ENCODE measurements at places on chromosomes 6 and 20.

GRCh38 chr20:22626496-22626895 is 42.1 kb upstream of the FOXA2 start:
- no peaks in the 10 kb centered on the region for H3K36me3 ChIP-seq
- no peak overlapping the region for H3K4me3 ChIP-seq
- no peaks in the 10 kb centered on the region for H3K4me1 ChIP-seq
- H3K27me3 ChIP-seq, result no peaks in the 10 kb centered on the region

- no peak overlapping the region for H3K27ac ChIP-seq
- H3K4me3 ChIP-seq, result no peak overlapping the region
- H3K27me3 ChIP-seq, result no peaks in the 10 kb centered on the region
- no peaks in the 10 kb centered on the region for H3K36me3 ChIP-seq
- DNase-seq, result no peak
These were observed 55.5 kb upstream of the PLCB1 start for GRCh38 chr20:8076306-8077136.

DNA sequence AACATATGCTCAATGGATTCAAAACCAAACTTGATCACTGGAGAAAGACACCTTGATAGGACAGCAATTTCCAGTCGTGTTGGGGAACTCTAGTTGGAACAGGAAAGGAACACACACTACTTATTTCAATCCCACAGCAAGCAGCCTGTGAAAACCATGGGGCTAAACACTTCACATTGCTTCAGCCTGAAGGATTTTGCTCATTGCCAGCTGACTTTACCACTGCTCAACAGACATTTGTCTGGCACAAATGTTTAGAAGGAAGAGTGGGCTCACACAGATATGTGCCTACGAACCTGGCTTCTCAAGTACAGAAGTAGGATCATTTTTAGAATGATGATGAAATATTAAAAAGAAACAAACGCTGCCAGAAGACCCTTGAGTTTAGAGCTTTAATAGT is 598.1 kb downstream of the PHF3 start:
- H3K36me3 ChIP-seq, result no peaks in the 10 kb centered on the region
- no peak for DNase-seq
- H3K27me3 ChIP-seq, result no peaks in the 10 kb centered on the region
- no peaks in the 10 kb centered on the region for H3K4me1 ChIP-seq

DNA sequence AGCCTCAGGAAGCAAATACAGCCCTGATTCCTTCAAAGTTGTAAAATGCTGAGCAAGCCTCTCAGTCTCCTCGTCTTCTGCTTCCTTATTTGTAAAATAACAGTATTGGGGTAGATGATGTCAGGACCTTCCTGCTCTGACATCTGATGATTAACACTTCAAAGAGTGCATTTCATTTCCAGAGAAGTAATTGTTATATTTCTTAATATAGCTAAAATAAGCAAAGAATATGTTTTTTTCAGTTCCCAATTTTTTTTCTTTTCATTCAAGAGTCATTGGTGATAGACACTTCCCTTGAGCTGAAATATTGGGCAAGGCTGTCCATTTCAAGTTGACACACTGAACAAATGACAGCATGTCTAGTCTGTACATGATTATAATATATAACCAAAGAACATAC is 53.4 kb downstream of the SLX4IP start:
- H3K4me1 ChIP-seq, result peaks cover 14% of the 10 kb centered on the region
- no peaks in the 10 kb centered on the region for H3K27me3 ChIP-seq
- H3K36me3 ChIP-seq, result no peaks in the 10 kb centered on the region
- no peak overlapping the region for H3K27ac ChIP-seq
- no peak for DNase-seq

DNA sequence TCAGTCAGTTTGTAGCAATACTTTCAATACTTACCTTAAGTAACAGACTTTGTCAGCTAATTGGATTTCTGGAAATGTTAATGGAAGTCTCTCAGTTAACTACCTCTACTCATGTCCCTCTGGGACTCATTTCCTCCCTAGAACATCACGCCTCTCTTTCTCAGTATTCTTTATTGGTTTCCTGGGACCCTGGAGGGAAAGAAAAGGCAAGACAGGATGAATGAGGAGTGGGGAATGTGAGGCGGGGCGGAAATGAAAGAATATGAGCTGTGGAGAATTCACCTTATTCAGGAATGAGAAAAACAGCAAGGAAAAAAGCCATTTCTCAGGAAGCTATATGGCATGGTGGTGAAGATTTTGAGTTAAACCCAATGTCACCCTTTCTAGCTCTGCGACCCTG is 62.7 kb downstream of the ANKS1A start:
- peaks cover 5% of the 10 kb centered on the region for H3K4me1 ChIP-seq
- no peaks in the 10 kb centered on the region for H3K36me3 ChIP-seq
- no peak overlapping the region for H3K27ac ChIP-seq

DNA sequence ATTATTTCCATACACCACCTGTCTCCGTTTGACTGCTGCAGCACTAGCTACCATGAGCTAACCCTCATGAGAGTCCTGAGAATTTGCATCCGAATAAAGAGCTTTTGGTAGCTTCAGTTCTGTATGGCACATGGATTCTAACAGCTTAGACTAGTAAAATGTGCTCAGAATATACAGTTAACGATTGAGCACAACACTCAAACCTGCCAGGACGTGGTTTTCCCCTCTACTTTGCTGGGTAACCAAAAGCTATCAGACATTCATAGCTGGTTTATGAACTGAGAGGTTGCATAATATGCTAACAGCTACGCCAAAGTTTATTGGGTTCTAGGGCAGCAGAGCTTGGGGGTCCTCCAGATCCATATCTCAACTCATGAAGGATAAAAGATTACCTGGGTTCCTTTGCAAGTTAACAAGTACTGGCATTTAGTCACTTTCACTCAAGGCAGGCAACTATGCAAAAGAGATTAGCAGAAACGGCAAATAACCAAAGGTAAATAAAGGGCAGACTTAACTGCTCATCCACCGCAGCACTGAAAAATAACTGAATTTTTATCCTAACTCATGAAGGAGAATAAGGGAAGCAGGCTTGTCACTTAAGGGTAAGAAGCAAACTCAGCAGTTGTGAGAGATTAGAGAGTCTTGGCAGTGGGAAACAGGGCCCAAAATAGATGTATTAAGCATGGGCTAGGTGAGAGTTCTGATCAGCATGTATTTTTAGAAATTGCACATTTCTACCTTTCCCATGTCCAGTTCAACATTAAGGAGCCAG is 29.4 kb downstream of the NUDT3 start:
- peak overlapping the region; percentile 28 for H3K4me3 ChIP-seq
- no peaks in the 10 kb centered on the region for H3K36me3 ChIP-seq
- H3K27me3 ChIP-seq, result no peaks in the 10 kb centered on the region
- H3K27ac ChIP-seq, result peak overlapping the region; percentile 19

GRCh38 chr20:19867940-19868371 is 109.9 kb downstream of the RIN2 start:
- H3K36me3 ChIP-seq, result no peaks in the 10 kb centered on the region
- no peaks in the 10 kb centered on the region for H3K27me3 ChIP-seq
- no peak for DNase-seq
- H3K27ac ChIP-seq, result no peak overlapping the region
- H3K4me1 ChIP-seq, result no peaks in the 10 kb centered on the region

DNA sequence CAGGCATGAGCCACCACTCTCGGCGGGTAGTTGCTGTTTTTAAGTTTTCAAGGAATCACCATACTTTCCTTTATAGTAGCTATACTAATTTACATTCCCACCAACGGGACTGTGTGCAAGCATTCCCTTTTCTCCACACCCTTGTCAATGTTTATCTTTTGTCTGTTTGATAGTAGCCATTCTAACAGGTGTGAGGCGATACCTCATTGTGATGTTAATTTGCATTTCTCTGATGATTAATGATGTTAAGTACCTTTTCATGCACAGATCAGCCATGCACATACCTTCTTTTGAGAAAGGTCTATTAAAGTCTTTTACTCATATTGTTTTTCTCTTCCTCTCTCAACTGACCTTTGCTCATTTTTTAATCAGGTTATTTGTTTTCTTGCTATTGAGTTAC is 43.0 kb upstream of the CCND3 start:
- H3K27ac ChIP-seq, result no peak overlapping the region
- DNase-seq, result no peak
- no peak overlapping the region for H3K4me3 ChIP-seq
- peaks cover 23% of the 10 kb centered on the region for H3K4me1 ChIP-seq

- H3K27ac ChIP-seq, result no peak overlapping the region
- H3K4me1 ChIP-seq, result no peaks in the 10 kb centered on the region
- no peak overlapping the region for H3K4me3 ChIP-seq
- H3K36me3 ChIP-seq, result no peaks in the 10 kb centered on the region
These were observed 18.8 kb downstream of the SYNDIG1 start for GRCh38 chr20:24488064-24488799.

- no peak for DNase-seq
- no peak overlapping the region for H3K27ac ChIP-seq
- H3K36me3 ChIP-seq, result no peaks in the 10 kb centered on the region
- no peaks in the 10 kb centered on the region for H3K27me3 ChIP-seq
These were observed 195.0 kb upstream of the MARCKS start for GRCh38 chr6:113662093-113662665.

DNA sequence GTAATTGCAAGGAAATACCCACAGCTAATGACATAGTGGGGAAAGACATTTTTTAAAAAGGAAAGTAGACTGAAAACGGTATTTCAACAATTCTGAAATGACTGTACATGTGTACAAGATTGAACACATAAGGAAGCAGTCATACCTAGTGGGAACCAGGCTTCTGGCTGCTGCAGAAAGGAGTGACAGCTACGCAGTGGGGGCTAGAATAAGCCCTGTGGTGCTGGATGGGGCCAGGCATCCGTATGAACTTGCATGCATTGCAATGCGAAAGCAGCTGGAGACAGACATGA is 54.9 kb upstream of the GPR31 start:
- no peaks in the 10 kb centered on the region for H3K27me3 ChIP-seq
- H3K4me1 ChIP-seq, result peaks cover 2% of the 10 kb centered on the region
- no peak for DNase-seq
- no peak overlapping the region for H3K4me3 ChIP-seq

GRCh38 chr6:35327349-35328027 is 14.9 kb upstream of the PPARD start:
- peak overlapping the region; percentile 84 for H3K27ac ChIP-seq
- peaks cover 18% of the 10 kb centered on the region for H3K4me1 ChIP-seq
- DNase-seq, result peak; percentile 54
- peak overlapping the region; percentile 45 for H3K4me3 ChIP-seq

- no peaks in the 10 kb centered on the region for H3K36me3 ChIP-seq
- H3K27me3 ChIP-seq, result no peaks in the 10 kb centered on the region
- no peak for DNase-seq
- H3K27ac ChIP-seq, result no peak overlapping the region
- no peaks in the 10 kb centered on the region for H3K4me1 ChIP-seq
These were observed 1239.3 kb downstream of the EPHA7 start for GRCh38 chr6:92180090-92180489.

- peaks cover 11% of the 10 kb centered on the region for H3K4me1 ChIP-seq
- peaks cover 85% of the 10 kb centered on the region for H3K27me3 ChIP-seq
- no peak overlapping the region for H3K27ac ChIP-seq
- DNase-seq, result no peak
These were observed 545 bp downstream of the FNDC1 start for GRCh38 chr6:159169557-159170332.

GRCh38 chr20:51322164-51322707 is 220.3 kb downstream of the NFATC2 start:
- H3K27ac ChIP-seq, result no peak overlapping the region
- no peaks in the 10 kb centered on the region for H3K4me1 ChIP-seq
- H3K27me3 ChIP-seq, result no peaks in the 10 kb centered on the region
- DNase-seq, result no peak
- H3K36me3 ChIP-seq, result no peaks in the 10 kb centered on the region

DNA sequence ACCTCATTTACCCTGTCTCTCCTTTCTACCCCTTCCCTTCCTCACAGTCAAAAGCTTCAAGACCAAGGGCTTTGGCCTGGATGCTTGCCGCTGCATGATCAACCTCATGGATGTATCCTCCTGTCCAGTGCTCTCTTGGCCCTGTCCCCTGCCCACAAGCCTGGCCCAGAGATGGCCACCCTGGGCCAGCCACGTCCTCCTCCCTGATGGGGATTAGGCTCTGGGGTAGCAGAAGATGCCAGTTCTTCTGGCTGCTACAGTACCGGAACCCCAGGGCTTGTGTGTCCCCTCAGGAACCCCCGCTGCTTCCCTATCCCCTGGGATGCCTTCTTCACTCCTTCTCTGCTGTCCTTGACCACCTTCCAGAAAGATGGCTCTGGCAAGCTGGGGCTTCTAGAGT is 22.3 kb downstream of the CAPN11 start:
- no peak overlapping the region for H3K4me3 ChIP-seq
- H3K36me3 ChIP-seq, result no peaks in the 10 kb centered on the region
- DNase-seq, result no peak
- no peak overlapping the region for H3K27ac ChIP-seq
- peaks cover 6% of the 10 kb centered on the region for H3K4me1 ChIP-seq

GRCh38 chr6:38391206-38391605 is 248.5 kb downstream of the BTBD9 start:
- no peak overlapping the region for H3K4me3 ChIP-seq
- peaks cover 1% of the 10 kb centered on the region for H3K4me1 ChIP-seq
- H3K27ac ChIP-seq, result no peak overlapping the region
- H3K36me3 ChIP-seq, result no peaks in the 10 kb centered on the region

DNA sequence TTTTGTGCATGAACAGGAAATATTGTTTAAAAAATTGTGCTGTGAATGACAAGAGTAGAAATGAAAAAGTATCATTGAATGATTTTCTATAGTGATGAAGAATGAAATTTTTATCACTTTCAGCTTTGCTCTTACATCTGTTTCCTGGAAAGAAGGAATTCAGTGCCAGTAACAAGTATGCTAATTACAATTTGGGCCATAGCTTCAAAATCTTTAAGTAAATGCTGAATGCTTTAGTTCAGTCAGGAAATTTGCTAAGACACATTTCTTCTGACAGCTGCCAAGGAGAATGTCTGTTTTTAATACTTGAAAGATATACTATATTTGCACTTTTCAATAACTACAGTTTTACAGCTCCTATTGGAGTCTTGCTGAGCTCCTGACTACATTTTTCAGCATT is 203.7 kb upstream of the RSPO3 start:
- no peaks in the 10 kb centered on the region for H3K4me1 ChIP-seq
- no peaks in the 10 kb centered on the region for H3K27me3 ChIP-seq

GRCh38 chr6:38973178-38974057 is 75.2 kb upstream of the GLP1R start:
- H3K4me3 ChIP-seq, result no peak overlapping the region
- DNase-seq, result peak; percentile 42
- H3K27me3 ChIP-seq, result peaks cover 43% of the 10 kb centered on the region

DNA sequence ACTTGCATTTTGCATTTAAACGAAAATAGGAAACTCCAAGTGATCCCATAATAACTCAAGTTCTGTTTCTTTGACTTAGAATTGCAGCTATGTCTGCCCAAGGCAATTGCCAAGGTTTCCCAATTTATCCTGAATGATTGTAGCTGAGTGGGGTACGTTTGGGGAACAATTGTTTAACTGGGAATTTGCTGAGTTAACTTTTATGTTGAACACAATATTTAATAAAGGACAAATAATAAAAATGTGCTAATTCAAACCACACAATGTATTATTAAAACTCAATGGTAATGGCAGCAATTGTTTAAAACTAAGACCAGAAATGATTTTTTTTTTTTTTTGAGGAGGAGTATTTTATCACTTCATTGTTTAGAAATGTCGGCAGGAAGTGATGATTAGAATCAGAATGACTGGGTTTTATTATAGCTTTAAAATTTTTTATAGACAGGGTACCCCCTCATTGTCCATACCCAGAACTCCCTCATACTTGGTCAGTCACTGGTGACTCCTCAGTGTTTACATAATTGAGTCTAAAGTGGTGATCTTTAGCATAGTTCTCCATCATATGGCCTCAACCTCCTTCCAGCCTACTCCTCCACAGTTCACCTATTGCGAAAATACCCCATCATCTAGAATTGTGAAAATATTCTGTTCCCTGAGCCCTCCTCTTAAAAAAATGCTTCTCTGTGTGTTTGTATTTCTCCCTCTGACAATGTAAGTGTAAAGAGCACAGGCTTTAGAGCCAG is 389.2 kb upstream of the CITED2 start:
- H3K27ac ChIP-seq, result no peak overlapping the region
- H3K4me3 ChIP-seq, result no peak overlapping the region
- no peaks in the 10 kb centered on the region for H3K36me3 ChIP-seq
- no peak for DNase-seq
